Smooth muscle cell of the coronary artery (primary cell): ENCODE measurements at places on chromosomes 5 and 9. TPM values are rescaled to one million over a fixed set of nuclear protein-coding genes. Genes with fewer than 3 reads are reported as not detected.

The GABRA6 gene
- not detected in 2 replicates for total RNA-seq

The ZNF782 gene
- total RNA-seq = 1.4 and 2.8 TPM in 2 replicates

The ADAMTSL2 gene
- total RNA-seq = under 0.01 and 0.12 TPM in 2 replicates

The NR6A1 gene
- 0.35 and 0.45 TPM in 2 replicates for total RNA-seq

The FLT4 gene
- total RNA-seq = 2.3 TPM in 1 of 2 replicates, not detected in the other

The MPDZ gene
- 33.0 and 68.1 TPM in 2 replicates for total RNA-seq

The HTR4 gene
- 0.08 TPM in 1 of 2 replicates, not detected in the other for total RNA-seq

The FAM219A gene
- 3.0 and 5.7 TPM in 2 replicates for total RNA-seq

The HMCN2 gene
- total RNA-seq = under 0.01 TPM in 1 of 2 replicates, not detected in the other

The FGD3 gene
- total RNA-seq = not detected in 2 replicates

The GRIA1 gene
- 2.1 TPM in 1 of 2 replicates, not detected in the other for total RNA-seq
